ENCODE measurements at places on chromosomes 3 and 15.

DNA sequence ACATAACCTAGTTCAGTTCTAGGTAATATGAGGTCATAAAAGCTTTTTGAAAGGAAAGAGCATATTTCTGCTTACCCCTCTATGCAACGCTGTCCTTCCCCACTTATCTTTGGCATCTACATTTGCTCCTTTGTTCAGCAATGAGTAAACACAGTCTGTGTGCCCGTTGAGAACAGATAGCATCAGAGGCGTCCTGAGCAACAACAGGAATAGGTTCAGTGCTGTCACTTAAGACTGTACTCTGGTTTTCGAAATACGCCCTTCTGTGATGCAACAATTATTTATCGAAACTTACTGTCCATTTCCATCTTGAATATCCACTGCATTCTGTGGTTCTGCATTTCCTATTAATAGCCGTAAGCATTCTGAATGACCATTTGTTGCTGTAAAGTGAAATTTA, 84.4 kb downstream of the BTD start:
- DNase-seq, result no peak

- DNase-seq, result peak; percentile 73
Observed at GRCh38 chr15:64809649-64810496, 15.6 kb downstream of the PIF1 start.

DNA sequence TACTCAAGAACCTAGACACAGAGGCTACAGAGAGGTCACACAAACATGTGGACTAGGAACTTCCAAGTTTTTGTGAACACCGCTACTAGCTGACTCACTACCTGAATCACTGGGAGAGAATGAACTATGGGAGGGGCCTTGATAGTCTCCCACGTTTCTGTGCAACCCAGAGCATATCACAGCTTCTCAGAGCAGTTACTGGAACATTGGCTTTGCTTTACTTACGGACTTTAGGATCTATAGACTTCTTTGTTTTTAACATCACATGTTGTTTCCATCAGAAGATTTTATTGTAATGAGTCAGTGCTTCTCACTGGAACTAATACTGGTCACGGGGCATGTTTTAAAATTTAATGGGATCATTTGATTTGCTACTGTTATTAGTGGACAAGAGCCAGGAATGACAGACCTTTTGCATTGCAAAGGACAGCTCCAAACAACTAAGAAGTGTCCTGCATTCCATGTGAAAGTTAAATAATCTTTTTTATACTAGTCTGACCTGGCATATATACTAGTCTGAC, 35.6 kb downstream of the RTP4 start:
- peak; percentile 89 for DNase-seq

DNA sequence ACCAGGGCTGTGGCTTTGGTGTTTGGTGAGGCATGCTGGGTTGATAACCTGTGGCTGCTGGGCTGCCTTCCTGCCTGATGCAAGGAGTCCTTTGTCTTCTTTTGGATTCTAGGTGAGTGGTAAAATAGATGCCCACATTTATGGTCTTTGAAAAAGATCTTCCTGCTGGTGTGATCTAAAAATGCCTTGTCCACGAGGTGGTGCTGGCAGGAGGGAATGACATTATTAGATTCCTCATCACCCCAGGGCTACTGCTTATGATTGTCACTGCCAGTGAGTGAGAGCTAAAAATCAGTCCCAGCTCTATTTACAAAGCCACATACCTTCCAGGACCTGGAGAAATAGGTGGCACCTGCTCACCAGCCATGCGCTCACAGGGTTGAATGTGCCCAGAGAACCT, 355.5 kb upstream of the ROPN1 start:
- DNase-seq, result peak; percentile 52

DNA sequence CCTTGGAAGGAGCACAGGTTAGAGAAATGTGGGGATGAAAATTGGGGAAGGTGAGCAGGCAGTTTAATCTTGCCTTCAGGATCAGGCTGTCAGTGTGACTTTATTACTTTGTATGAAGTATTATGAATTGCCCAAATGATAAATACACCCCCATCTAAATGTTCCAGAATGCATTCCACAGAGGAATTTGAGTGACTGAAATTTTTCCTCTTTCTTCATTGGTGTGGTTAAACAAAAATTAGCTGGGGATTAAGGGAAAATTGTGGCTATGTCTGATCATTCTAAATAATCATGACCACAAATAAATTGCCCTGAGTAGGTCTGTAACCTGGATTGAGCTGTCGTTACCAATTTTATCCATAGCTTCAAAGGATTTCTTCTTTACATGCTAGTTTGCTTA, 33.5 kb downstream of the FAM98B start:
- no peak for DNase-seq

DNA sequence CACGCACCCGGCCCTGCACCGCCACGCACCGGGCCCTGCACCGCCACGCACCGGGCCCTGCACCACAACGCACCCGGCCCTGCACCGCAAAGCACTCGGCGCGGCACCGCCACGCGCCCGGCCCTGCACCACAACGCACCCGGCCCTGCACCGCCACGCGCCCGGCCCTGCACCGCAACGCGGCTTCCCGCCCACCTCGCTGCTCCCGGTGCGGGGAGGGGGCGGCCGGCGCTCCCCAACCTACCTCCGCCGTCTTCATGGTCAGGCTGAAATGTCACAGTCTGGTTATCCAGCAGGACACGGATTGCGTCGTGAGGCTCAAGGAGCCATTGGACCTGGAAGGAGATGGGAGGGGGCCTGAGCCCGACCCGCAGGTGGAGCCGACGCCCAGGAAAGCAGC, 41.8 kb downstream of the MUC20 start:
- no peak for DNase-seq

DNA sequence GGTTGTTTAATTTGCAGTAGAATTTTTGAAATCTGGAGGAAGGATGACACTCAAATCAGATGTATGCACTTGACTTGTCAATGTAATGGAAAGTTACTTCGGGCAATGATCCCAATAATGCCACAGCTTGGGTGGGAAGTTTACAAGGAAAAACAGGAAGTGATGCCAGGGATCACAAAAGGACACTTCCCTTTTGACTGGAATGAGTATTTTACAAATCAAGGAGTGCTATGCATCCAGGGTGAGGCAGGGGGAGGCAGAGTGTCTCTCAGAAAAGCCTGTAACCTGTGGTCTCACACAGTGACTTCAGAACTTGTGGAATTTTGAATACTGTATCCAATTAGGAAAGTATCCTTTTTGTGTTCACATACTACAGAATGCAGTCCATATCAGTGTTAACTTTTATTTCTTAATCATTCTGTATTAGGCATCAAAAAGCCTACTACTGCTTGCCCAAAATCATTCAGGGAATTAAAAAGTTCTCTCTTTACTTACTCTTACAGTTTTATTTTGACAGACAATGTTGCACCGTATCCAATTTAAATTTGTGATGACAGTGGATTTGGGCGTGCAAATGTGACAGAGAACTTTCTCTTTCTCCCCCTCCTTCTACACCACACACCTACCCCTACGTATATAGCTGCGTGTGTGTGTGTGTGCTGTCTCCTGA, 445.1 kb downstream of the MECOM start:
- peak; percentile 82 for DNase-seq

- DNase-seq, result no peak
Observed at GRCh38 chr3:188884299-188885043, 287.3 kb upstream of the TPRG1 start.

DNA sequence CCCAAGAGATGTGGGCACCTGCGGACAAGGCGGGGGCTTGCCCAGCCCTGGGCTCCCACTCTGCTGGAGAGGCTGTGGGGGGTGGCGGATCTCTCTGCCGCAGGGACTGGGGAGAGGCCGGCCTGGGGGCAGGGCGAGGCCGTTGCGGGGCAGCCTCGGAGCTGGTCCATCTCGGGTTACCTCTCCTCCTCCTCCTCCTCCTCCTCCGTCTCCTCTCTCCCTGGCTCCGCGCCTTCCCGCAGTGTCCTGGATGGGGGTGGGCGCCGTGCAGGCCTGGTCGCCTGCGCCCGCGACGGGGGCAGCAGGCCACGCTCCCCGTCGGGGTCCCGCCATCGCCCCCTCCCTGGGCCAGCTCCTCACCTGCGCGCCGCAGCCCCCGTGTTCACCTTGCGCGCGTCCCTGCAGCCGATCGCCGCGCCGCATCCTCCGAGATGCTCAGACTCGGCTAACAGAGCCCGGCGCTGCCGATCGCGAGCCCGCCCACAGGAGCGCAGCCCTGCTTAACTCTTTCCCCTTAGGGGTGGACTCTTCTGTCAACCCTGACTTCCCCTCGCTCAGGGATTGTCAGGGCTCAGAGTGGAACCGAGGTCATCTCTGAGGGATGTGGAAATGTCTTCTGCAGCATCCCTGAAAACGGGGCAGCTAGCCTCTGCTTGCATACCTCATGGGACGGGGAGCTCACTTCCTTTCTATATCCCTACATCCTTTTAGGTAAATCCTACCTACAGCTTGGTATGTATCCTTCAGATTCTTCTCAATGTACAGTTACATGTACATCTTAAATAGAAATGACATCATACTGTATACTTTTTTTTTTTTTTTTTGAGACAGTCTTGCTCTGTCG, at the start of gene PRRT3:
PRRT3 (minus strand) TSS at position 447 of the 844 bp plus-strand sequence. CDS start 2,293 bp downstream, outside the sequence.
- DNase-seq, result peak; percentile 58

DNA sequence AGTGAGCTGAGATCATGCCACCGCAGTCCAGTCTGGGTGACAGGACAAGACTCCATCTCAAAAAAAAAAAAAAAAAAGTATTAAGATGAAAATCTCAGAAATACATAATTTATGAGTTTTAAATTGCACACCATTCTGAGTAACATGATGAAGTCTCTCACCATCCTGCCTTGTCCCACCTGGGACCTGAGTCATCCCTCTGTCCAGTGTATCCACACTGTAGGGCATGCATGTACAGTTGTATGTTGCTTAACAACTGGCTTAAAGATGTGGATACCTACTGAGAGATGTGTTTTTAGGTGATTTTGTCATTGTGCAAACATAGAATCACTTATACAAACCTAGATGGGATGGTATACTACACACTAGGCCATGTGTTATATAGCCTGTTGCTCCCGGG, 17.1 kb downstream of the ASB14 start:
- no peak for DNase-seq

- DNase-seq, result no peak
Observed at GRCh38 chr3:67898916-67899315, 244.5 kb upstream of the SUCLG2 start.

DNA sequence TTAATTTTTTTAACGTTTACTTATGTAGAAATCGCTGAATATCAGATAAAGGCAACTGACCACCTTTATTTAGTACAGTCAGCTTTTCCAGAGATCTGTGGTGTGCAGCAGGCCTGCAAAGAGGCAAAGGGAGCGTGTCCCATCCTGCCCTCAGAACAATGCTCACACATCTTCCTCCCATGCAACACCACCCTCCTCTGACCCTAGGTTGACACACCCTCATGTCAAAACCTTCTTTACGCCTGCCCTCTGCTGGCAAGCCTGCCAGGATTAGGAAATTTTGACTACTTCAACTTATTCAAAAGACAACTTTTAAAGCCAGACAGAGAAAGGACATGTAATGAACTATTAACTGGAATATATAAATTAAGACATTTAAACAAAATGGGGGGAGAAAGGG, 513.7 kb downstream of the FOXP1 start:
- peak; percentile 86 for DNase-seq

DNA sequence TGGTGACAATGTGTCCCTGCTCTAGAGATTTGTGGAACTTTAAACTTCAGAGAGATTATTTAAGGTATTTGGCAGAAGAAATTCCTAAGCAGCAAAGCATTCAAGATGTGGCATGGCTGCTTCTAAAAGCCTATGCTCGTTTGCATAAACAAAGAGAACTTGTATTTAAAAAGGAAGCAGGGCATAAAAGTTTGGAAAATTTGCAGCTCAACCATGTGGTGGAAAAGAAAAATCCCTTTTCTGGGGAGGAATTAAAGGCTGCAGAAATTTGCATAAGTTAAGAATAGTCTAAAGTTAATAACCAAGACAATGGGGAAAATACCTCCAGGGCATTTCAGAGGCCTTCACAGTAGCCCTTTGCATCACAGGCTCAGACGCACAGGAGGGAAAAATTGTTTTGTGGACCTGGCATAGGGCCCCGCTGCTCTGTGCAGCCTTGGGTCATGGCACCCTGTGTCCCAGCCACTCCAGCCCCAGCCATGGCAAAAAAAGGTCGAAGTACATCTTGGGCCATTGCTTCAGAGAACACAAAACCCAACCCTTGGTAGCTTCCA, 1109.1 kb downstream of the OTOL1 start:
- DNase-seq, result no peak

GRCh38 chr15:68223171-68223570, 6.4 kb downstream of the CLN6 start:
- DNase-seq, result no peak

- no peak for DNase-seq
Observed at GRCh38 chr3:171021377-171021776, 5.1 kb downstream of the SLC2A2 start.
